Naive thymus-derived CD4-positive, alpha-beta T cell (primary cell): ENCODE measurements at places on chromosomes 1 and 21.
A peak's percentile ranks its signal among the peaks of the same experiment; 100 is the strongest.

- DNase-seq, result no peak
Observed at GRCh38 chr1:116388122-116388521, 15.1 kb downstream of the ATP1A1 start.

DNA sequence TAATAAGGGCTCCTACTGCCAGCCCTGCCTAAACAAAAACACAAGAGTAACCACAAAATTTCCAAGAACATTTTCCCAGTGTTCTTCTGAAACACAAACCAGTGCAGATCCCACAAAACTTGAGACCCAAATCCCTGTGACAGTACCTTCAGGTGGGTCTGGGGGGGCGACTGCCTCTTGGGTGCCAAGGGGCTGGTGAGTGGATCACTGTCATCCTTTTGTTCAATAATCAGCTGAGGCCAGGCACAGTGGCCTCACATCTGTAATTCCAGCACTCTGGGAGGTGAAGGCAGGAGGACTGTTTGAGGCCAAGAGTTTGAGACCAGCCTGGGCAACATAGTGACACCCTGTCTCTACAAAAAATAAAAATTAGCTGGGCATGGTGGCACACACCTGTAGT, 87.6 kb downstream of the GLIS1 start:
- no peak for DNase-seq

- DNase-seq, result no peak
Observed at GRCh38 chr1:11429226-11429625, 49.7 kb upstream of the DISP3 start.

- no peak for DNase-seq
Observed at GRCh38 chr1:3436901-3437300, 17.6 kb upstream of the ARHGEF16 start.

DNA sequence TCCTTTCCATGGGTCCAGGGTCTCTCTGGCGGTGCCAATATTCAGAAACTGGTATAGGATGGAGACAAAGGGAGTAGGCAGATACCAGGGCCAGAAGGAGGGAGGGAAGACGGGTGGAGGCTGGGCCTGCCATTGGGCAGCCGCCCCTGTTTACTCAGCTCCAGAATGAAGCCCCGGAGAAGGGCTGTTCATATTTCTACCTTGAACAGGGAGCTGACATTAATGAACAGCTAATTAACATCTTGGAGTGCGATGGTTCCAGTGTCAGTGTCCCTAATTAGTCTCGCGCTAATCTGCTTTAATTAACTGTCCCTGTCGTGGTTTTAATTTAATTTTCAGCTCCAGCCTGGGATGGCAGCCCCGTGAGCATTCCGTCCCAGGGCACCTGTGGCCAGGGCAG, 113.8 kb downstream of the EPHB2 start:
- DNase-seq, result no peak

- DNase-seq, result no peak
Observed at GRCh38 chr1:246954126-246954525, 22.4 kb upstream of the AHCTF1 start.

GRCh38 chr1:206465951-206466350, 4.3 kb upstream of the IKBKE start:
- no peak for DNase-seq

- DNase-seq, result no peak
Observed at GRCh38 chr1:22041505-22041904, 11.0 kb upstream of the CDC42 start.

GRCh38 chr1:79638382-79638781, 631.9 kb upstream of the ADGRL4 start:
- no peak for DNase-seq

GRCh38 chr1:2174348-2175054, 20.1 kb downstream of the FAAP20 start:
- peak; percentile 26 for DNase-seq

GRCh38 chr1:182861994-182862393, 22.8 kb downstream of the DHX9 start:
- DNase-seq, result no peak

DNA sequence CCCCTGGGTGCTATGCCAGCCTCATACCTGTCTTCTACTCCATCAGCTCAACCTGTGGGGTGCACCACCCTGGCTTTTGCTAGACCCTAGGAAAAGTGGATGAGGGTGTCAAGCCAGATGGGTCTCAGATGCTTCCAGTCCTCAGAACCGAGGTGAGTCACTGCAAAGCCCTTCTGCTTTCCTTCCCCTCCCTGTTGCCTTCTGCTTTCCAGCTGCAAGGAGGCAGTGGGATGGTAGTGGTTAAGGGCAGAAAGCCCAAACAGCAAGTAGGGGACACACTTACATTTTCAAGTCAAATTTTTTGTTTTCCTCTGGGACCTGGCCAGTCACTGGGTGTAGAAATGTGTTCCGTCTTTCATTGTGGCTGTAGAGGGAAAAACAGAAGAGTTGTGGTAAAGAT, 60.7 kb upstream of the GOLT1A start:
- DNase-seq, result no peak

GRCh38 chr1:169874229-169874628, 19.5 kb downstream of the SCYL3 start:
- DNase-seq, result no peak

DNA sequence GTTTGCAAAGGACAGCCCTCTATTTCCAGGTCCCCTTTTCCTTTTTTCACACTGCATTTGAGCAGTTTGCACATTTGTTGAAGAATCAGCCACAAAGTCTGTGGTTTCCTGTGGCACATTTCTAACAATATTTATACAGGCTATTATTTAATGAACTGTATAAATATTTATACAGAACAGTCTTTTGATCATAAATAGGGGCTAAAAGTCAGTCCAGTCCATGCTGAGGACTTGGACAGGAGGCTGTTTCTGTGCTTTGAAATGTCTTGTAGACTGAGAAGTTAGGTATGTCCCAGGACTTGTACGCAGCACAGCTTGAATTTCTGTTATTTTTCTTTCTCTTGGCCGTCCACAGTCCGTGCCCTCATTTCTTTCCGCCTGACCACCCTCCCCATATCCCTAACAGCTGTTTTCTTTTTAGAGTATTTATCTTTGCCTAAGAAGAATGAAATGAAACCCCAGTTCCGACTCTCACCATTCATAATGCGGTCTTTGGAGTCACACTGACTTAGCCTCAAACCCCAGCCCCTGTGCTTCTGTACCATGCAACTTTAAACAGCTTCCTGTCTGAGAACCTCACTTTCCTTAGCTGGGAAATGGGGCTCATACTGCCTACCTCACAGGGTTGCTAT, 19.7 kb downstream of the FGGY start:
- DNase-seq, result no peak

DNA sequence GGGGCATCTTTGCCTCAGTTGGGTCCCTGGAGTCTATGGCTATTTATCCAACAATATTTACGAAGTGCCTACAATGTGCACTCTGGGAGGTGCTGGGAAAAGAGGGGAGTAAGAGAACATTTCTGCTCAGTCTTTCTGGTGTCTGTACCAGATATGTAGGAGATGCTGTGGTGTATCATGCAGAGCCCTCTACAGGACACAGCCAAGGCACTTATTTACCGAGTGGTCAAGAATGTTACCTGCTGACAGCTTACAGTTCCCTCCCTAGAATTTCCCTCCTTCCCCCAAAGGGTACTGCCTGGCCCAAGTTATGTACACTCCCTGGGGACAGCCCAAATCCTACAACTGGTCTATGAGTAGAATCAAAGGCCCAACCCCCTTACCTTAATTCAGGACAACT, 177.7 kb downstream of the C1orf94 start:
- DNase-seq, result no peak

- DNase-seq, result no peak
Observed at GRCh38 chr21:35159881-35160280, 110.8 kb upstream of the RUNX1 start.

GRCh38 chr1:203996126-203996525, 76.8 kb upstream of the SOX13 start:
- no peak for DNase-seq

- no peak for DNase-seq
Observed at GRCh38 chr1:96308314-96308713, 413.3 kb upstream of the PTBP2 start.

DNA sequence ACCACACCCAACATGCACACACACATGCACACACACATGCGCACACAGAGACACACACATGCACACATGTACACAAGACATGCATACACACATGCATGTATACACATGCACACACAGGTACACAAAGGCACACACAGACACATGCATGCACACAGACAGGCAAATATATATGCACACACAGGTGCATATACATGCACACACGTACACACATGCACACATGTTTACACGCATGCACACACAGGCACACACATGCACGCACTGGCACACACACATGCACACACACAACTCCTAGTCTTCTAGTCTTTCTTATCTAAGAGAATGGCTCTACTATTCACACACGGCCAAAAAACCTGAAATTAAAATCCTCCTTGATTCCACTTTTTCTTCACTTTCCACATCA, 222.7 kb upstream of the PLD5 start:
- no peak for DNase-seq

DNA sequence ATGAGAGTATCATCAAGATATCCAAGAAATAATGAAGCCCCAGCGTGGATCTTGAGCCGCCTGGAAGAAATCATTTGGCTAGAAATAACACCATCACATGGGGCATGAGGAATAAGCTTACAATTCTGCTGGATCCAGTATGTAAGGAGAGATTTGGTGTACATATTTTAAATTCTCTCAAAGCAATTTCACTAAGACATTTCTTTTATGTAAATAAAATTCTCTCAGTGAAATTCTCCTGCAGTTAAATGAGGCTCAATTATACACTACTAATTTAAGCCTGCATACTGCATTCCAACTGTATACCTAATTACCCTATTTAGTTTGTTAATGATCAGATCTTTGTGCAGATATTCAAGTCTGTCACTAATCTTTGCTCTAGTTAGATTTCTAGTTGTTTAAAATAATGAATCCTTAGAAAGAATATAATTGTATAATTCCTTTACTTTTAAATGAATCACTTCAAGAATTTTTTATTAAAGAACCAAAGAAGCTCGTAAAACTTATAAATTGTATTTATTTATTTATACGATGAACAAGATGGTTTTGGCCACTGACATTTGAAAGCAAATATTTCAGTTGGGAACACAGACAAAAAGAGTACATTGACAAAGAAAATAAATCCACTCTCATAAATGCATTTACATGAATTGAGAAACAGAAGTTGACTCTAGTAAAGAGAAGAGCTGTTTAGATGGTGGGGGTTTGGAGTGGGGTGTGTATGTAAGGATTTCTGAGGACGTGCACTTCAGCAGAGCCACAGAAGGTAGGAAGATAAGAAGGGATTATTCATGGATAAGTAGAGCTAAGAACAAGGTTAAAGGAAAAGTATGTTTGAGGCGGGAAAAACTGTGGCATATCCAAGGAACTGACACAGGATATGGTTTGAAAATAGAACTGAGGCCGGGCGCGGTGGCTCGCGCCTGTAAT, 466.8 kb downstream of the DSCAM start:
- DNase-seq, result no peak

DNA sequence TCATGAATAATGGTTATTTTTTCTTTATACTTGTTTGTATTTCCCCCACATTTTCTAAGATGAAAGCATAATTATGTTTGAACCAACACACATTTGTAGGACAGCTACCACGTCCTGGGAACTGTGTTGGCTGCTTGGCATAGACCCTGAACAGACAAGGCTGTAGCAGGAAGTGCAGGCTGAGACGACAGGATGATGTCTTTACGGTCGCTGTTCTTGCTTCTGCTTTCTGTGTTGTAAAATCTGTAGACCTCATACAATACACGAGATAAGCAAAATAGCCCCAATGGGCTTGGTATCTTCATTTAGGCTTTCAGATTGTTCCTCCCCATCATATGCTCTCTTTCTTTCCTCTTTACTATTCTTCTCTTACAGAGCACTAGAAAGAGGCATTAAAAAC, 23.3 kb upstream of the OTUD3 start:
- DNase-seq, result no peak

GRCh38 chr1:49424782-49425181, 599.0 kb downstream of the AGBL4 start:
- DNase-seq, result no peak

DNA sequence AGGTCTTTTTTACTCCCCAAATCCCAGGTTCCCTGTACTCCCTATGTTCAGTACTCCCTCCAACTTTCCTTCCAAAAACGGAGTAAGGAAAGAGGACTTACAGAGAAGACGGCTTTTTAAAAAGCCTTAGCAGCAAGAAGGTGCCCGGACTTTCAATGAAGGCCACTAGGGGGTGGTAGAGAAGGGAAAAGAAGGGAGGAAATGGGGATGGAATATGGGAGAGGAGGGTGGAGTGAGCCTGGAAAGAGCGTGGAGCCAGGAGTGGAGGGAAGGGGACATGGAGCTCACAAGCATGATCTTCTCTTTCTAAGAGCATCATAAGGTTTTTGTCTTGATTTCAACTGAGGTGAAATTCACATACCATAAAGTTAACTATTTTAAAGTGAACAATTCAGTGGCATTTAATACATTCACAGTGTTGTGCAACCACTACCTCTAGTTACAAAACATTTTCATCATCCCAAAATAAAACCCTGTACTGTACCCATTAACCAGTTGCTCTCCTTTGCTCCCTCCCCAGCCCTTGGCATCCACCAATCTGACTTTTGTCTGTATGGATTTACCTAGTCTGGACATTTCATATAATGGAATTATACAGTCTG, 129.9 kb downstream of the ZNF281 start:
- peak; percentile 18 for DNase-seq

DNA sequence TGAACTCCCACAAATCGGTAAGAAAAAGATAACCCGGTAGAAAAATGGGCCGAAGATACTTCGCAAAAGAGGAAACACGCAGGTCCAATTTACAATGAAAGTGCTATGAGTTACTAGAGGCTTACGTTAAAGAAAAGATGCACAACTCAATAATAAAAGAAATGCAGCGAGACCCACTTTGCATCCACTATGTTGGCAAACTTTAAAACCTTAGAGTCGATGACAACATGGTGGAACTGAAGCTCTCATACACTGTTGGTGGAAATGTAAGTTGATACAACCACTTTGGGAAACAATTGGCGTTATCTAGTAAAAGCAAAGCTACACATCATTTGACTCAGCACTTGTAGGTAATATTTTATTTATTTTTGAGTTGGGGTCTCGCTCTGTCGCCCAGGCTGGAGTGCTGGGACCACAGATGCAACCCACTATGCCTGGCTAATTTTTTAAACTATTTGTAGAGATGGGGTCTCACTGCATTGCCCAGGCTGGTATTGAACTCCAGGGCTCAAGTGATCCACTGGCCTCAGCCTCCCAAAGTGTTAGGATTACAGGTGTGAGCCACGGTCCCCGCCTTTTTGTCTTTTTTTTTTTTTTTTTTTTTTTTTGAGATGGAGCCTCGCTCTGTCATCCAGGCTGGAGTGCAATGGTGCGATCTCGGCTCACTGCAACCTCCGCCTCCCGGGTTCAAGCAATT, 696 bp upstream of the GPATCH3 start:
- no peak for DNase-seq

GRCh38 chr1:43572538-43572937, 41.9 kb downstream of the PTPRF start:
- no peak for DNase-seq

DNA sequence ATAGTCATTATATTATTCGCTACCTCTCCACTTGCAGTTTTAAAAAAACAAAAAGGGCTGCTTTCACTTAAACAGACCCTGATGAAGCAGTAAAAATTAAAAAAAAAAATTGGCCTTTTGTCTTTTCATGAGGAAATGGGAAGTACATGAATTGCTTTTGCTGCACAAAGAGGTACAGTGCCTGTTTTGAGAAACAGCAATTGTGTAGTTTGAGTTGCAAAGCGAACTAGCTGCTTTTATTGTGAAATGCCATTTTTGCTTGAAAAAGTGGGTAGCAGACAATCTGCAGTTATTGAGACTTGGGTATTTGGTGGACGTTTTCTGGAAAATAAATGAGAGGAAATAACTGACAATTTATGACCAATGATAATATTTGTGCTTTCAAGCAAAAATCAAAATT, 7.0 kb downstream of the DIP2A start:
- DNase-seq, result no peak

- DNase-seq, result no peak
Observed at GRCh38 chr1:215786997-215787396, 219.9 kb downstream of the KCTD3 start.
